Activated CD8-positive, alpha-beta memory T cell treated with anti-CD3 and anti-CD28 coated beads for 1 hour (primary cell): ENCODE measurements at places on chromosomes 7 and 10.

DNA sequence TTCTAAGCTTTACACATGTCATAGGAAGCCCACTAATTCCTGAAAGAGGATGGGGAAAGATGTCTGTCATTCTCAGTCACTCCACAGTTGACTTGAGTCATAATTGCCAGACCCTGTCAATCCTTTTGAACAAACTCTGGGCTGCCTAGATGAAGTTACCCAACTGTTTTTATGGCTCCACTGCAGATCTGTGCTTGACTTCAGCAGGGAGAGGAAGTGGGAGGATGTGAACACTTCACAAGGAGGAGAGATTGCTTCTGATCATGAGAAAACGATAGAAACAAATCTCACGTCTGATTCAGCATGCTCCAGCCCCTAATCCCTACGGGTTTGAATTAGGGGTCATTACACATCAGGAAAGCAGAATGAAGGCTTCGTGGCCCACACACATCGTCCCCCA is 596.6 kb upstream of the CELF2 start:
- no peak for DNase-seq

GRCh38 chr7:120981888-120982615 is 6.5 kb upstream of the CPED1 start:
- no peak for DNase-seq

DNA sequence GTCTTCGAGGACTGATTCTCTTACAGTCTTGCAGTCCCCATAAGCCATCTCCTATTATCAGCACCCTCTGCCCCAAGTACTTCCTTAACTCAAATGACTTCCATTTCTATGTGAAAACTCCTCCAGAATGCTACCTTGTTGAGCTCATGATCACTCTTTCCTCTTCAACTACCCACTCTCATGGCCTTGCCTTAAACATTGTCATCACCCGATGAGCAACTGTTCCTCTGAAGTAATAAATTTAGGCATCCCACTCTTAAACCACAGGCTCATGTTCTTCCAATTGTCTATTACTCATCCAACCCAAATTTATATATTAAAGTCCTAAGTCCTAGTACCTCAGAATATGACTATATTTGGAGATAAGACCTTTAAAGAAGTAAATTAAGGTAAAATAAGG is 152.9 kb downstream of the C1GALT1 start:
- no peak for DNase-seq

- no peak for DNase-seq
These were observed 81.0 kb downstream of the FAM53B start for GRCh38 chr10:124663228-124663627.

- DNase-seq, result no peak
These were observed 3.4 kb upstream of the NT5C2 start for GRCh38 chr10:103196516-103196915.

- DNase-seq, result no peak
These were observed 23.4 kb downstream of the OR9A2 start for GRCh38 chr7:143003393-143004051.

GRCh38 chr7:518630-519483 is 789 bp downstream of the PDGFA start:
- no peak for DNase-seq

DNA sequence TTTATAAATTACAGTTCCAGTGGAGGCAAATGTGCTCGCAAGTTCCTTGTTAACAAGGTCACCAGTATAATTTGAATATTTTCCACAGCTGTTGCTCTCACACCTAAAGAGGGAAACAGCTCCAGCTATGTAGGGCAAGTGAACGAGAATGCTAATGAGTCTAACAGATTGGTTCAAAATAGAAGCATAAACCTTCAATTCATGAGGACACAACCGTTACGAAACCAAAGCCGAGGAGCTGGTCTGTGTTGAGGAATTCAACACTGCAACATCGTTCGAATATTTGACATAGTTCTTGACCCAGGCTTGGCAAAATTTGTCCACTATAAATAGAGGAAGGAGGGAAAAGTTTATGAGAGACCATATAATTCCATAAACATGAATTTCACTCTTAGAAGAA is 161.3 kb downstream of the KLF6 start:
- no peak for DNase-seq

- DNase-seq, result no peak
These were observed 4.8 kb upstream of the CPXM2 start for GRCh38 chr10:123896246-123896927.

DNA sequence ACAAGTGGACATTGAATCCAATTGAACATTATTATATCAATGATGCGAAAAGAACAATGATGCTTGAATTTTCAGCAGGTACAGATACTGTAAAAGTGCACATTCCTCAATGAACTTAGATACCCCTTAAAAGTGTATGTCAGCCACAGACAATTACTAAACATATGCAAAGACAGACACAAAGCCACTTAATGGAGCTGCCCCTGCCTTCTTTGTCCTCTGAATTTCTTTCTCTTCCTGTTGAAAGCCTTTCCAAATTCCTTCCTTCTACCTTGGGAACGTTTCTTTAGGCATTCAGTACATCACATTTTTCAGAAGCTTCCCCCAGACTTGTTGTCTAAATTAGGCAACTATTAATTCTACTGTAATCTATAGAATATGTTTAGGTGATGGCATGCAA is 706.8 kb upstream of the MBL2 start:
- no peak for DNase-seq

DNA sequence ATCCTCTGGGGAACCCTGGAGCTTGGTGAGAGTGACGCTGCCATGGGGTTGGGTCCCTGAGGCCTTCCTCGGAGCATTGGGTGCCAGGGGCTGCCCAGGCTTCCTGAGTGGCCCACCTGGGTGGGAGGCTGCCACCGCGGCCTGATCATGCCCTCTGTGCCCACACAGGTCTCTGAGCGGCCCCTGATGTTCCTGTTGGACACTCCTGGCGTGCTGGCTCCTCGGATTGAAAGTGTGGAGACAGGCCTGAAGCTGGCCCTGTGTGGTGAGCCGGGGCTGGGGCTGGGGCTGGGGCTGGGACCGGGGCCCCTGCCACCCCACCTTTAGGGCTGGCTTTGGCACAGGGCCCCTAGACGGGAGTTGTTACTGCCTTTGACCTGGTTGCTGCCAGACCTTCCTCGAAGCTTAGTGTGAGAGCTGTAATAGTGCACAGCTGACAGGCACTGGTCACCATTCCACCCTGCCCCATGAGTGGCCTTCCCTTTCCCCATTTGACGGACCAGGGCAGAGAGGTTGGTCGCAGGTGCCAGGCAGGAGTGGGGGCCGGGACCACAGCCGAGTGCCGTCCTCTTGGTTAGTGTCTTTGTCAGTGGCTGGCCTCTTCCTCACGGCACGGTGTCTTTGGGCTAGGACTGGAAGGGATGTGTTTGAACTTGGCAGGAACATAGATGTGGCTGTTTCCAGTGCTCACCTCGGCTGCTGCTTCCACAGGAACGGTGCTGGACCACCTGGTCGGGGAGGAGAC is 8.2 kb downstream of the MTG1 start:
- DNase-seq, result no peak

DNA sequence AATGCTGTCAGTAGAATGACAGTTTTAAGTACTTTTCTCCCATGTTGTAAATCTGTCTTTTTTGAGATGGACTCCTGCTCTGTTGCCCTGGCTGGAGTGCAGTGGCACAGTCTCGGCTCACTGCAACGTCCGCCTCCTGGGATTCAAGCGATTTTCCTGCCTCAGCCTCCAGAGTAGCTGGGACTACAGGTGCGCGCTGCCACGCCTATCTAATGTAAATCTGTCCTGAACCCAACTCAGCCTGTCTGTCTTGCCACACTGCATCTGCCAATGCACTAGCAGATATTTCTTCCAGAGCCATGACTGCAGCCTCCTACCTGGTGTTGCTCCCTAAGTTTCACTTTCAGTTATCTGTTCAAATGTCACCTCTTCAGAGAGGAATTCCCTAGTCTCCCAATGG is 264.1 kb downstream of the PHF14 start:
- DNase-seq, result no peak

DNA sequence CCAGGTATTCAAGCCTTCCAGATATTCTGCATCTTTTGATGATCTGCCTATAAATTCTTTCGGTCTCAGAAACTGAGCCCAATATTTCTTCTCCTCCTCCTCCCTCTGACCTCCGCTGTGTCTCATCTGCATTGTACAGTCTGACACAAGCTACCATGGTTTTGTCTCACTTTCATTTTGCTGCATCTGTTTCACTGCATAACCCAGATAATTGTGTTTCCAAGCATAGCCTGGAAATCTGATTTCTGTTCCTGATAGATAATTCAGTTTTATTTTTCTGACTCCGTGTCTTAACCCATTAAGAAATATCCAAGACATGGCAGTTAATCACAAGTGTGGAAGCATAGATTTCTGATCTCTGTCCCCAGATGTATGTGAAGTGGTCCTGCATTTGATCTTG is 374.2 kb upstream of the SEMA3A start:
- DNase-seq, result no peak

- no peak for DNase-seq
These were observed 35.2 kb upstream of the MBL2 start for GRCh38 chr10:52807803-52808202.
